ENCODE measurements at places on chromosomes 4 and X. TPM values are rescaled to one million over a fixed set of nuclear protein-coding genes. Genes with fewer than 3 reads are reported as not detected.
A peak's percentile ranks its signal among the peaks of the same experiment; 100 is the strongest.

XK gene
- total RNA-seq = 0.89 TPM

SLAIN2 gene
- 39.4 TPM for total RNA-seq

ADGRL3 gene
- not detected for total RNA-seq

DNA sequence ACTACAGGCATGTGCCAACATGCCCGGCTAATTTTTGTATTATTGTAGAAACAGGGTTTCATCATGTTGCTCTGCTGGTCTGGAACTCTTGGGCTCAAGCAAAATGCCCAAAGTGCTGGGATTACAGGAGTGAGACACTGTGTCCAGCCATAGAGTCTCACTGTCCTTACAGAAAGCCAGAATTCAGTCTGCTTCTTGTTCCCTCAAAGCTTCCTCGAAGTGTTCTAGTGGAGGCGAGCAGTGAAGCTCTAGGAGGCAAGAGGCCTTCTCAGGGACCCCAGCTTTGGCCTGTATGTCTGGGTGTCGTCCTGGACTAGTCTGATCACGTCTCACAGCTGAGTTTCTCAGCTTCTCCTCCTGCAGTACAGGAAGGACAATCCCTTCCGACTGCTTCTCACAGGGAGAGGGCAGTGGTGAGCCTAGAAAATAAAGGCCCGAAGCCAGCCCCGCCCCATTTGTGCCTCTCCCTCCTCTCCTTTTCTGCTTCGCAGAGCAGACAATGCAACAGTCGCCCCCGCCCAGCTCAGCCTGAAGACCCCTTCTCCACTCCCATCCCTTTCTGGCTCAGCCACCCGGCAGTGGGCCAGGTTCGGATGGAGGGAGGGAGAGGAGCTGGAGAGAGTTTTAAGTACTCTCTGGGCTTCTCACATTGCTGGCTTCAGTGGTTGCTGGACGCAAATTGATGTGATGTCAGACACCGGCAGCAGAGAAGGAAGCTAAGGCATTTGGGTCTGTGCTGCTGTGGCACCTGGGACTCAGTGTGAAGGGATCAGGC, 11.1 kb upstream of the FAM3A start:
- DNase-seq = peak; percentile 80

- DNase-seq = no peak
Measured at GRCh38 chrX:123298026-123298425, 113.9 kb downstream of the GRIA3 start.

- no peak for DNase-seq
Measured at GRCh38 chr4:32010221-32010620, 1290.1 kb downstream of the PCDH7 start.

DNA sequence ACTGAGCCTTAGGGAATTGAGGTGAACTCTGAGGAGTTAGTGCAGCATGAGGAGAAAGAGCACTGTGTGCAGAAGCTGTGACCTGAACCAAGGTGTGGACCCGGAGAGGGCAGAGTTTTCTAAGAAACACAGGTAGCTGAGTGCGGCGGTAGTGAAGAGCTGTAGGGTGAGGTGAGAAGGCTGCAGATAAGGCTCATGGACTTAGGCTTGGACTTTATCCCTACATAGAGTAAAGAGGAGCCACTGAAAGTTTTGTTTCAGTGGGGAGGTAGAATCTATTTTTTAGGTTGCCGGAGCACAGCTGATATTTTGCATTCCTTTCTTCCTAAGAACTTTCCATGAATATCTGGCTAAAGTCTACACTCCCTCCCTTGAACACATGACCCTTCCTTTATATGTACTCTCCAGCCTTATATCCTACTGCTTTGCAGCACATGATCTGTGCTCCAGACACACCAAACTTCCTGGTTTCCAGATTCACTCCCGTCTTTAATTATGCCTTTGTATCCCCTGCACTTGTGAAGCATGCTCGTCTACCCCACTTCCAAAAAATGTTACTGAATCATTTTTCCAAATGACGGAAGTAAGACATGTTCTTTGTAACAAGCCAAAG, 10.6 kb upstream of the PGRMC2 start:
- no peak for DNase-seq

GNPDA2 gene
- total RNA-seq = 11.2 TPM

TNMD gene
- total RNA-seq = not detected

VCX gene
- not detected for total RNA-seq

DNA sequence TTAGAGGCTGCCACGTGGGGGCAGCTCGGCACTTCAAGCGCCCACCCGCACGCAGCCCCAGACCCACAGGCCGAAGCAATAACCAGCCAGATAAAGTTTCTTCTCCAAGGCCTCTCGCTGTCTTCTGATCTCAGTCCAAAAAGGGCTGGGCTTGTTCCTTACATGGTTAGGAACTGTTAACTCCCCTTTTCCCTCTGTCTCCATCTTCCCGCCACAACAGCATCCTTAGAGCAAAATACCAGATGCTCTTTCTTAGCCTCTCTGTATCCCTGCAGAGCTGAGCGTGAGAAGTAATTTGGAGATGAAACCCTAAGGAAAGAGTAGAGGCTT, 23.4 kb upstream of the KIAA1210 start:
- no peak for DNase-seq

GPRIN3 gene
- 9.9 TPM for total RNA-seq

DNA sequence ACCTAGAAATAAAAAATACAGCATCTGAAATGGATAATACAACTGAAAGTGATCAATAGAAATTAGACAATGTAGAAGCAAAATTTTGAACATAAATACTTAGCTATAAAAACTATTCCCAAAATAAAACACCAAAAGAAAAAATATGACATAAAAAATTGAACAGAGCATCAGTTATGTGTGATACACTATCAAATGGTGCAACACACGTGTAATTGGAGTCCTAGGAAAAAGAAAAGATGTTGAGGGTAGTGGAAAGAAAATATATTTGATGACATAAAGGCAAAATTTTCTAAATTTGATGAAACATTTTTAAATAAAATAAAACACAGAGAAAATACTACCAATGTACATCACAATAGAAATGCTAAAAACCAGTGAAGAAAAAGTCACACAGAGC, 63.1 kb downstream of the NPY2R start:
- DNase-seq = no peak

DNA sequence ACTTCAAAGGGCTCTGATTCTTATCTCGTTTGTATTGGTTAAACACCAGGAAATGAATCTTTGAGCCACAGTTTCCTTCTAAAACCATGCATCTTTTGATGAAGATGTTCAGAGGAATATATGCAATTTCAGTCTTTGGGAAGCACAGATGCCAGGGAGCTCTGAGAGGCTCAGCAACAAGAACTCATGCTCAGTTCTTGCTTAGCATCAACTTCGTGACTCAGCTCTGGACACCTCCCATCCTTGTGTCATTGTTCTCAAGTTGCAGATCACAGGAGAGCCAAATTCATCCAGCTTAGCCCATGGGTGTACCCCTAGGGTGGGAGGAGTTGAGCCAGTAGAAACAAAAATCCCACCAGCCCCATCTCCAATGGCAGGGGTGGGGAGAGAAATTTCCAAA, 219.6 kb upstream of the MAOA start:
- DNase-seq = no peak

DNA sequence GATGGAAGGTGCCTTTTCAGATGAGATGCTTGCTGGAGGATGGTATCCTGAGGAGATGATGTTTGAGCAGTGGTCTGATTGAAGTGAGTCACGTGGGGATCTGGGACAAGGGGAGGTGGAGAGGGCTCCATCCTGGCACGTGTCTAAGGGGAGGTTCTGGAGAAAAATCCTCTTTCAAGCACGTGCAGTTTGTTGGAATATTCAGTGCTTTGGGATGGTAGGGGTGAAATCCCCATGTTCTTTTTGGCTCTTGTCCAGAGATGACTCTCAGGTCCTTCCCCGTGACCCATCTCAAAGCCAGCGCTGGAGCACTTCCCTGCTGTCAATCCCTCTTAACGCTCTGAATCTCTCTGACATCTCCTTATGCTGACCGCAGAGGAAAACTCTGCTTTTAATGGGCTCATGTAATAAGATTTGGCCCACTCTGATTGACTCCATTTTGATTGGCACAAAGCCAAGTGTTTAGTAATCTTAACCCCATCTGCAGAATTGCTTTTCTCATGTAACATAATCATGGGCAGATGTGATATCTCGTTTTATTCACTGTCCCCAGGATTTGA, 10.8 kb upstream of the KLKB1 start:
- DNase-seq = no peak

- no peak for DNase-seq
Measured at GRCh38 chr4:77104791-77105540, 29.2 kb upstream of the CCNI start.

DNA sequence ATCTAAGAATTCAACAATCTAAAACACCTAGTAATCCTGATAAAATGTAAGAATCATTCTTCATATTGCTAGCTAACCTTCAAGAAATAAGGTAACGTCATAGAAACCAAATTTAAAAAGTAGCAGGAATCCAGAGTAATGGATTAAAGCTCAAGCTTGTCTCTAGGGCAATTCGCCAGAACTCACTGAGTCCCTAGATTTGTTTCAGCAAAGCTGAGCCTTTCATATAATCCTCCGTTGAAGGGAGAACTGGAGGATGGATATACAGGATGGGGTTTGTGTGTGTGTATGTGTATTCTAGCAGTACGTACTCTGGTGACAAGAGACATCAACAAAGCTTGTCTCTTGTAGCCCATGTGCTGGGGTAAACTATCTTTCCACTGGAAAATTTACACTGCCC, 2173.5 kb upstream of the AGA start:
- DNase-seq = no peak

DNA sequence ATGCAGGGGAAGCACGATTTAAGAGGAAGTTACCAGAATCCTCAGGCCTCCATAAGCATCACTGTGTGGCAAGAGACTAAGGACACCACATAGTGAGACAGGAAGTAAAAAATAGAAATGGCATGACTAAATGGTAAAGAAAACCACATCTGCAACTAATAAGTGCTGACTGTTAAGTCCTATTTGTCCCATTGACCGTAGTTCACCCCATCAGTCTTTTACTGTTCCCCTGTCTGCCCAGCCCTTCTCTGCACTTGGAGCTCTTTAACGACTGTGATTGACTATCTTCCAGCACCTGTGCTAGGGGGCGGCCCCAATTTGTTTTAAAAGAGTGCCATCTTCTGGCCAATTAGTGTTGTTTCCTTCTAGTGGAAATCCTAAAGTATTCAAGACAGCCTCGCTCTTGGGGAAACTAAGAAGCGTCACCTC, 94.2 kb downstream of the MAOA start:
- DNase-seq = peak; percentile 61

GRCh38 chr4:165359506-165359905, 19.3 kb upstream of the CPE start:
- DNase-seq = no peak

DNA sequence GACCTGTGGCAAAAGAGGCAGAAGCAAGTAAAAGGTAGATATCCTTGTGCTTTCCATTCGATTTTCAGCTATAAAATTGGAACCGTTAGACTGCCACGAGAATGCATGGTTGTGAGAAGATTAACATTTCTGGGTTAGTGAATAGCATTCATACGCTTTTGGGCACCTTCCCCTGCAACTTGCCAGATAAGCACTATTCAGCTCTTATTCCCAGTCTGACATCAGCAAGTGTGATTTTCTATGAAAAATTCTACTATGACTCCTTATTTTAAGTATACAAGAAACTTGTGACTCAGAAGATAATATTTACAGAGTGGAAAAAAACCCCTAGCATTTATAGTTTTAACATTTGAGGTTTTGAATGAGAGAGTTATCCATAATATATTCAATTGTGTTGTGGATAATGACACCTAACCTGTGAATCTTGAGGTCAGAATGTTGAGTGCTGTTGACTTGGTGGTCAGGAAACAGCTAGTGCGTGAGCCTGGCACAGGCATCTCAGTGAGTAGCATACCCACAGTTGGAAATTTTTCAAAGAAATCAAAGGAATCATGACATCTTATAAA, 3.9 kb downstream of the FGB start:
- no peak for DNase-seq

GRCh38 chrX:131262738-131263679, 26.1 kb downstream of the IGSF1 start:
- DNase-seq = peak; percentile 0

DNA sequence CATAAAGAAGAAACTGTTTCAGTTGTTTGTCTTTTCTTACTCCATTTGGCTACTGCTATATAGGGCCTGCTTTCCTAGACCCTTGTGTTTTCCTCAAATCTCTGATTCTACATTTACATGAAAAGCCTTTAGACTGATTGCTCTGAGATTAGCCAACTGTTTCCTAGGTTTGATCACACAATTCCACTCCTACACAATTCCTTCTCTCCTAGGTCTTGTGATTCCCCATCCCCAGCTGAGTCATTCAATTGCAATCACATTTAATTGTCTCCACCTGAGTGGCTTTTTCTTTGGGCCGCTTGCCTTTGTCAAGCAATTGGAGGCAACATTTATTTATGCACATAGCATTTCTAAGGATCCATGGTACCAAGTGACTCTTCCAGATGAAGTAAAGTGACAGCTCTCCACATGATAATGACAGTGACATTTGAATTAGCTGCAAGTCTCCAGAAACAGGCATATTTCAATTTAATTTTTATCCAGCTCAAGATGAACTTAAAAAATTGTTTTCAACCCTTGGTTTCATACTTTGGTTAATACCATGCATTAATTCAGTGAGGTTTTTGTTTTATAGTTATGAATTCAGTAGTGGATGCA, 35.8 kb downstream of the ATXN3L start:
- DNase-seq = no peak

- no peak for DNase-seq
Measured at GRCh38 chrX:49845701-49846403, 16.7 kb downstream of the PAGE4 start.

DNA sequence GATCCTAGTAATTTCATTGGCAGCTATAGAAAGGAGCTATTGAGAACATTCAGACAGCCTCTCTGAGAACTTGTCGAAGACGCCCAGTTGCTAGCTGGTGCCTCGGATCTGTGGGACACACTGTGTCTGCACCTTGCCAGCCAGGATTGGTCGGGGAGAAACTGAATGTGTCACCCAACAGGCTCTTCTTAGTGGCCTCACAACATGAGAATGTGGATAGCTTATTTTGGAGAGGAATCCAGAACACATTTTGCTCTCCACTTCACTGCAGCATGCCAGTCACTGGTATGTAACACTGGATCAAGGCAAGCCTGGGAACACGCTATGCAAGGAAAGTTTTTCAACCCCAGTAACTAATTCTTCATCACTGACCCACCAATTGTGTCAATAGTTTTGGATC, 89.5 kb upstream of the TRPC3 start:
- DNase-seq = no peak

CAPN6 gene
- total RNA-seq = not detected

GRCh38 chr4:186030795-186031194, 38.2 kb upstream of the TLR3 start:
- DNase-seq = no peak

- DNase-seq = no peak
Measured at GRCh38 chr4:1795299-1796195, 2.5 kb downstream of the FGFR3 start.

PDLIM5 gene
- 15.2 TPM for total RNA-seq

NAAA gene
- total RNA-seq = 15.3 TPM

DNA sequence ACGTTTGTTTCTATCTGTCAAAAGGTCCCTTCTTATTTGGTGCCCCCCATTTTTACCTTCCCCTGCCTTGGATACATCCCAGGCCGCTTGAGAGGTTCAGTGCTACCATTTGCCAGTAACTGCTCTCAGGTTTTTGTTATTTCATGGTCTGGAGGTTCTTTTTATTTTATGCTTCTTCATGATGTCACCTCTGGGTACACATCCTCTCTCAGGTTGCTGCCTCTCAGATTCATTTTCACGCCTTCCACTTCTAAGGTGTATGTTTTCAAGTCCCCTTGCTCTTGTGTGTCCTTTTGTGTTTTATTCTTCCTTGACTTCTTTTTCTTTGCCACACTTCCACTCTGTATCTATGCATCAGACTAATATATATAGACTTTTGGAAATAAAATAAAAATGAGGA, 640.1 kb upstream of the AADAT start:
- DNase-seq = no peak
